ENCODE measurements at places on chromosomes 13 and 19. TPM values are rescaled to one million over a fixed set of nuclear protein-coding genes. Genes with fewer than 3 reads are reported as not detected.

The RFPL4A gene
- polyA plus RNA-seq = not detected

DNA sequence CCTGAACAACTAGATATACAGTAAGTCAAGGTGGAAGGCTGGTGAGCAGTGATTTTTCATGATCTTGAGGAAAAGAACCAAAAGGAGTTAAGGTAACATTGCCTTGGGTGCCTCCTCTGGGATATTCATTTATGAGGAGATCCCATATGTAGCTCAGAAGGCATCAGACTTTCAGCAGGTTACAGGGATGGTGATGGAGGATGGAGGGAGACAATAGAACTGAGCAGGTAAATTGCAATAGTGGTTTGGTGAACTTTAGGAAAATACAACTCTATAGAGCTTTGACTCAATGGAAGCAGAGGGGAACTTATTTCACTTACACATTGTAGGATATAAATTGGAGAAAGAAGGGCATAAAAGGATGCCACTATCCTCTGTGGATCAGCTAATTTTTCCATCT is 243.4 kb upstream of the SPRY2 start:
- no peak for DNase-seq

The ZNF579 gene
- 14.4 TPM for polyA plus RNA-seq

DNA sequence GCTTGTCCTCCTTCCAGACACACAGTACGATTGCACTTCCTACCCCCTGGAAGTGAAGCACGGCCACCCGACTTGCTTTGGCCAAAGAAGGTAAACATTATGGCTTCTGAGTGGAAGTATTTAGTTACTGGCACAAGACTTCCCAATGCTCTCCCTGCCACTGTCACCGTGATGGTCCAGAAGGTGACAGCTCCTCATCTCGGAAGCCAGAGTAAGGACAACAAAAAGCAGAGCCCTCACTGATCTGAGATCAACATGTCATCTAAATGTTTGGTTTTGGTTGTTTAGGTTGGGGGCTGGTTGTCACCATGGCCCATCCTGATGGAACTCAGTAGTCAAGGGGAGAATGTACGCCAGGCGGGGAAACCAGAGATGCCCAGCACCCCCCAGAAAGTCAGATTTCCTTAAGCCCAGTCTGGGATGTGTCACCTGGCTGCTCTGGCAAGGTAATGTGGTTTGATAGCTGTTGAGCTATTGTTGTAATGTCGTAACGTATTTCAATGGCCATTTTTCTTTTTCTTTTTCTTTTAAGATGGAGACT is 170.1 kb upstream of the ZNF536 start:
- DNase-seq = no peak

The PLEKHA4 gene
- polyA plus RNA-seq = 60.5 TPM

DNA sequence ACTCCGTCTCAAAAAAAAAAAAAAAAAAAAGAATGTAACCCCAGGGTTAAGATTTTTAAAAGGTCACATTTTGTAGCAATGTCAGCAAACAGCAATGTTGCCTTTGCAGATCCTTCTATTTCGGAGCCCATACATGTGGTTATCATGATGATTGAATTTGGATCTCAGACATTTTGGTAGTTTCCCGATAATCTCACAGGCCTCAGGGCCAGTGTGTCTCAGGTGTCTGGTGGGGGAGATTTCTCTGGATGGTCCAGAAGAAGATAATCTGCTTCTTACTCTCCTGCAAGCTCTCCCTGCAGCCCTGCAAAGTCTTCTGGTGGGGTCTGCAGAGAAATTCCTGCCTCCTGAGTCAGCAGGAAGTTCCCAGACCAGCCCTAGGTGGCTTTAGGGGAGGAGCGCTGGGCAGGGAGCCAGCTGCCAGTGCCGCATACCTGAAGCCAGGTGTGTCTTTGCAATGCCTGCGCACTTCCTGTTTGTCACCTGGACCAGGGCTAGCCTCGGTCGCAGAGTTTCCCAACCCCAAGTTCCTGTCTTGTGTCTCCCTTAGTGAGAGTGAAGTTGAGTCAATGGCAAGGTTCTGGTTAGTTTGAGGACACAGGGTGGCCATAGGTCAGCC is 1.4 kb downstream of the SH2D3A start:
- no peak for DNase-seq

GRCh38 chr13:26678796-26679195 is 81.8 kb downstream of the GPR12 start:
- DNase-seq = no peak

DNA sequence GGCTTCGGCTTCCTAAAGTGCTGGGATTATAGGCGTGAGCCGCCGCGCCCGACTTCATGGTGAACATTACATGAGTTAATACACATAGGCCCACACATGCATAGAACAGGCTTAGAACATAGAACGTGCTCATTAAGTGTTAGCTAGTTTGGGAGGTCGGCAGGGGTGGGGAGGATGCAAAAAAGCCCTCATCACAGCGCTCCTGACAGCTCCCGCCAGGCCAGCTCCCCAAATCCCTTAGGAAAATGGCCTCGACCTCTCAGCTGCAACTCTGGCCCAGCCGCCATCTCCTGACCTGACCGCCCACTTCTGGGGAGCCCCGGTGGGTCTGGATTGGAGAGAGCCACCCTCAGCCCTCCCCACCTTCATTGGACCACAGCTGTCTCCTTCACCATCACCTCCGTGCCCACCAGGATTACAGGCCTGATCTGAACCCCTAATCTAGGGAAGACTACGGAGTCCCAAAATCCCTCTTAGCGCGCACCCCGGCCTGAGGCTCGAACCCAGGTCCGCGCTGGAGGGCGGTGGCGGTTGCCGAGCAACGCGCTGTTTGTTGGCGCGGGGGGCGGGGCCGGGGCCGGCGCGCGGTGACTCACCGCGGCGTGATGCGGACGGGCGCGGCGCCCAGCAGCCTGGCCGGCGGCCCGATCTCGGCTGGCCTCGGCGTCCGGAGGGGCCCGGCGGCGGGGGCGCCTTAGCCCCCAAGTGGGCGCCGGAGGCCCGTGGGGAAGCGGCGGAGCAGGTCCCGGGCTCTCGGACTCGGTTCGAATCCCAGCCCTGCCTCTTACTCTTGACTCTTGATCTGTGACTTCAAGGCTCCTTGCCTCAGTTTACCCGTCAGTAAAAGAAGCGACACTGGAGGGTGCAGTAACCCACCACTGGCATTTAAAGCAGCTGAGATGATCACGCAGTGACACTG is 26.7 kb upstream of the NANOS3 start:
- DNase-seq = no peak

DNA sequence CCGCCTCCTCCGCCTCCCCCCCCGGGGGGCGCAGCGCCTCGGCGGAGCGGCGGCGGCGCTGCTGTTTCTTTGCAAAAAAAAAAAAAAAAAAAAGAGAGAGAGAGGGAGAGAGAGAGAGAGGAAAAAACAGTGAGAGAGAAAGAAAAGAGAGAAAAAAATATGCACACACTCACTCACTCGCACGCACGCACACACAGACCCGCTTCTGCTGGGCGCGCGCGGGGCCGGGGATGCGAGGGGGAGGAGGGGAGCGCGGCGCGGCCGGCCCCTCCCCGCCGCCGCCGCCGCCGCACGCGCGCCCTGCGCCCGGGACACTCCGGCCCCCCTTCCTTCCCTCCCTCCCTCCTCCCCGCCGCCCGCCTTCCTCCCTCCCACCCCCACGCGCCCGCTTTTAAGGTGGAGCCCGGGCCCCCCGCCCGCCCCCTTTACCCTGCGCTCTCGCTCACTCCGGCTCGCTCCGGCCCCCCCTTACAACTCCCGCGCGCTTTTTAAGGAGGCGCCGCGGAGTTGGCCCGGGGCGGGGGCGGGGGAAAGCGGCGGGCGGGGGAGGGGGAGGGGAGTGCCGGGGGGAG is at the start of gene SAMD1:
TSS of gene SAMD1 (minus strand) at position 243 of the 572 bp plus-strand sequence.
- peak; percentile 81 for DNase-seq

- DNase-seq = no peak
These were observed 29.4 kb downstream of the DNM2 start for GRCh38 chr19:10747271-10747670.

- no peak for DNase-seq
These were observed 8.2 kb downstream of the NFIC start for GRCh38 chr19:3374369-3375112.

The CYP2A7 gene
- not detected for polyA plus RNA-seq

The GRIK5 gene
- polyA plus RNA-seq = 30.7 TPM

DNA sequence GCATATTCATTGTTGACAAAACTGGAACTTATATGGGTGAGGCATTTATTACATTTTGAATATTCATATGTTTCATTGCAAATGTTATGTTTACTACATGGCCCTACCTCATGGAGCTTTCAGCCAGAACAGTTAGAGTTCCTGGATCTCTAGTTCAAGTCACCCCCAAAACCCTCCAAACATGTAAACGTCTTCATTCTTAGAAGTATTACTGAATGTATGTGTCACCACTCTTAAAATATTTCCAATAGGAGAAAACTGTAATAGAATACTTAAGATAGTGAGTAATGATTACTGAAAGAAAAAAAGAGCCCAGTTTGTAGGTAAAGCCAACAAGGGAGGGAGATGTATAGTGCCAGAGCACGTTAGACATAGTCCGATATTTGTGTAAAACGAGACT is 23.5 kb downstream of the URI1 start:
- no peak for DNase-seq

DNA sequence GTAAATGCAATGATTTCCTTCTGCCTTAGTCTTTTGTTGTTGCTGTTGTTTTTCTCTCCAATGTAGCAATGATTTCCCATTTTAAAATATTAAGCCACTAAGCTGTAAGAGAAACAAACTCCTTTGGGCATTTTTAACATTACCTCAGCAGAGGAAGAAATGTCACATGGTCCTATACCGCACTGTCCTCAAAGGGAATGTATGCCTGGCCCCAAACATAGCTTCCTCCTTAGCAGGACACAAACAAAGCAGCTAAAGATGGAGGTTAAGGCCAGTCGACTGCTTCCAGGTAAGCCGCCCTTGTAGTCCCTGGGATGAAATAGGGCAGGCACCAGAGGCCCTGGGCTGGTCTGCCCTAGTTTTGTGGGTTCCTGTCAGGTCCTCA is 249.0 kb downstream of the TSHZ3 start:
- DNase-seq = no peak

GRCh38 chr13:113814435-113814821 is 49.4 kb downstream of the GAS6 start:
- no peak for DNase-seq

- DNase-seq = no peak
These were observed 37.1 kb upstream of the MEDAG start for GRCh38 chr13:30868799-30869470.

GRCh38 chr13:96533408-96533807 is 443.5 kb downstream of the HS6ST3 start:
- DNase-seq = no peak

DNA sequence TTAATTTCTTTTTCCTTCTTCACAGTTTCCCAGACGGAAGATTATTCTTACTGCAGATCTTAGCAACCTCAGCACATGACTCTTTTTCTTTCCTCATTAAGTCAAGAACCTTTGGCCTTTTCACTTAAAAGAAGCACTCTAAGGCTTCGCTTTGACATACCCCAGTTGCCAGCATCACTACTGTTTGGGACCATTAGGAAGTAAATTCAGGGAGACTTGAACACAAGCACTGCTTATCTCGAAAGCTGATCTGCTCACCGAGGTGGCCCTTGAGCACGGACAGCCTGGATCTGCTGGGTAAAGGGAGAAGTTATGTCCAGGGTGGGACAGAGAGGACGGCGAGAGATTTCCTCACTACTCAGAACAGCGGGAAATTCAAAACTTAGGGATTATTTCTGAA is 151.4 kb upstream of the RNF113B start:
- no peak for DNase-seq
